ENCODE measurements at places on chromosomes 2 and 18.
A peak's percentile ranks its signal among the peaks of the same experiment; 100 is the strongest.

- no peak for DNase-seq
Measured at GRCh38 chr2:238399094-238399493, 27.6 kb upstream of the ASB1 start.

DNA sequence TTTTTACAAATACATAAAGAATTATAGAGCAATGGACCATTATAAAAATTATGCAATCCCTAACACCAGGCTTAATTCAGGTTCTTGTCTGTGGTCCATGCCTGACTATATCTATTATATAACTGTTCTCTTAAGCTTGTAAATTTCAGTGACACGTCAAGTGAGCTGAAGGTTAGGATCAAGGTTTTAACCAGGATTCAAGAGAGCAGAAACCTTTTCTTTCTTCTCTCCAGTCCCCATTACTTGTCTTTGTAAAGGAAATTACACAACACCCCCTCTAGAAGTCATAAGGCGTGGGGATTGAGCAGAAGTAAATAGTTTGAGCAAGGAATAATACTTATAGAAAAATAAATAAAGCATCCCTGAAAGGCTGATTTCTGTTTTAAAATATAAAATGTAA is 122.0 kb downstream of the ZNF521 start:
- DNase-seq = no peak

DNA sequence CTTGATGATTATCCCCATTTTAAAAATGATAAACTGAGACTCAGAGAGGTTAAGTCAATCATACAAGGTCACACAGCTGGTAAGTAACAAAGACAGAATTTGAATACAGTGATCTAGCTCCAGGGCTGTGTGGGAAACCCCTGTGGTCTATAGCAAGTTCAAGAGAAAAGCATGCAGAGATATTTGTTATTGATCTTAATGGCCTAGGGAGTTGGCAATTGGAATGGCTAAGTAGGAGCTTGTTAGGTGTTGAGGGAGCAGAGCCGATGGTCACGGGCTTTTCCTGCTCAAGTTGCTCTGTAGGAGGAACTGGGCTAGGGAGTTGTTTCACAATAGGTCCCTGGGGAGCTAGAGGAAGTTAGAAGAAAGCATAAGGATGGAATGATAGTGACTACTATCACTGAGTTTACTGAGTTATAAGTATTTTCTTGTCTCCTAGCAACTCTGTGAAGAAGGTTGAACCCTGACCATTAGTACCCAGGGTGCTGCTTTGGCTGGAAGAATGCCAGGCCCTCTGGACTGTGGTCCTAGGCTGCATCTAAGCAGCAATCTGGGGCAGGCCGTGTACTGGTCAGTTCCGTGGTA is 30.0 kb downstream of the RNF125 start:
- peak; percentile 19 for DNase-seq

DNA sequence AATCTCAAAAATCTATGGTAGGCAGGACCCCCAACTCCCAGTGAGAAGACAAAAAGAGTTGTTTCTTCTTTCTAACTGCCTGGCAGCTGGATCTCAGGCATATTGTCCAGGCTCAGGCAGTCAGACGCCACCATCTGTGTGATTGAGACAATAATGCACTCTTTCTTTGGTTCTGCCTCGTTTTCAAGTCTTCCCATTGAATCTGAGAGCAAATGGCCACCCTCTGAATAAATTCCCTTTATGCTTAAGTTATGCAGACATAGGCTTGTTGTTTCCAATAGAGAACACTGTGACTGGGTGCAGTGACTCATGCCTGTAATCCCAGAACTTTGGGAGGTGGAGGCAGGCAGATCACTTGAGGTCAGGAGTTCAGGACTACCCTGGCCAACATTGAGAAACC is 15.3 kb upstream of the CD207 start:
- DNase-seq = no peak

DNA sequence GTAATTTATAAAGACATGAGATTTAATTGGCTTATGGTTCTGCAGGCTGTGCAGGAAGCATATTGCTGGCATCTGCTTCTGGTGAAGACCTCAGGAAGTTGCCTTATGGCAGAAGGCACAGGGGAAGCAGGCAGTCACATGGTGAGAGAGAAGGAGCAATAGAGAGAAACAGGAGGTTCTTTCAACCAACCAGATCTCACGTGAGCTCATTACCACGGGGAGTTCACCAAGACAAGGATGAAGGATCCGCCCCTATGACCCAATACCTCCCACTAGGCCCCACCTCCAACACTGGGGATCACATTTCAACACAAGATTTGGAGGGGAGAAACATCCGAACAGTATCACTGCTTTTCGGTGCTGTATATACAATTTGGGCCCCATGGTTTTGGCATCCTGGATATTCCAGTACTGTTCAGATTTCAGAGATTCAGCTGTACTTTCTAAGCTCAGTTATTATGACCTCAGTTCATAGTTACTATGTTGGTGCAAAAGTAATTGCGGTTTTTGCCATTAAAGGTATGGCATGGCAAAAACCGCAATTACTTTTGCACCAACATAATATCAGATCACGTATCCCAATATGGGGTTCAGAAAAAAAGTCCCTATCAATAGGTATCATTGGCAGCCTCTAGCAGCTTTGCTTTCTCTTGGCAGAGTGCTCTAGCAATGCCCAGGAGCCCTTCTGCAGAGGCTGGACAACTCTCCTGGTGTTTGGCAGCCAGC is 189.6 kb upstream of the SIX3 start:
- DNase-seq = no peak

DNA sequence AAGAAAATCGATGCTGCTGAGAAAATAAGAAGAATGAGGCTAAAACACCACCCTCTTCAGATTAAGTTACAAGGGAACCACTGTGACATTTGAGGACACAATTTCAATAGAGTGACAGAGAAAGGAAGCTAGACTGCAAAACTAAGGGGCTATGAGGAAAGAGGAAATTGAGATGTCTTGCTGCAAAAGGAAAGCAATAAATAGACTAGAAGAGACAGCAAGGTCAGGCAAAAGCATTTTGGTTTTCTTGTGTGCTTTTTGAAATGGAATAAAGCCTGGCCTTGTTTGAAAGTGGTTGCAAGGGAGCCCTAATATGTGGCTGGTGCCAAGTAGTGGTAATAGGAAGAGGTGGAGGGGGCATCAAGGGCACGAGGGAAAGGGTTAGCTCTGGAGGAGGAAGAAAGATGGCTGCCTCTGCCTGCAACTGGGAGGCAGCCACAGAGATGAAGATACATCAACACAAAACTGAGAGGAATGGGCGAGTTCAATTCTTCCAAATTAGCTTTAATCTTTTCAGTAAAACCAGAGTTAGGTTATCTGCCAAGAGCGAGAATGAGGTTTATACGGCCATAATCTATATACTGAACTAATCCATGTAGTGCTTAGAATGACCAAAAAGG is 1.2 kb upstream of the MRO start:
- no peak for DNase-seq

DNA sequence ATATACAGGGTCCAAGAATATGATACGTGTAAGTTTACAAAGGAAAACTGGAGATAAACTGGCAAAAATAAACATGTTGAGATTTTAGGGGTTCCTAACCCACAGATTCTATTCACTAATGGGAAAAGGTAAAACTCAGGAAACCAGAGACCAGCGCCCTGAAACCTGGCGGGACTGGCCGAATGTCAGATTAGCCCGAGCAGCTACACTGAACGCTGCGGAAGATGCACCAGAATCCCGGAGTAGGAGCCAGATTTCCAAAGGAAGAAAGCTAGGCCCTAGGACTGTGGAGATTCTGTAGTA is 679 bp upstream of the WDR75 start:
- DNase-seq = no peak

DNA sequence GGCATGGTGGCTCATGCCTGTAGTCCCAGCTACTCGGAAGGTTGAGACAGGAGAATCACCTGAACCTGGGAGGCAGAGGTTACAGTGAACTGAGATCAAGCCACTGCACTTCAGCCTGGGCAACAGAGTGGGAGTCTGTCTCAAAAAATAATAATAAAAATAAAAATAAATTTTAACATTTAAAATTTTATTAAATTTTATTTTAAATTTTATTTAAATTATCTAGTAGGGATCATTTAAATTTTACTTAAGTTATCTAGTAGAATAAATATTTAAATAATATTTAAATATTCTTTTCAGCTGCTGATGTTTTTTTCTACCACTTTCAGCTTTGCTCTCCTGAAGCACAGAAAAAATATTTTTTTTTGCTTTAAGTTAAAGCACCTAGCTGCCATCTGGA is 10.4 kb downstream of the COBLL1 start:
- DNase-seq = no peak

DNA sequence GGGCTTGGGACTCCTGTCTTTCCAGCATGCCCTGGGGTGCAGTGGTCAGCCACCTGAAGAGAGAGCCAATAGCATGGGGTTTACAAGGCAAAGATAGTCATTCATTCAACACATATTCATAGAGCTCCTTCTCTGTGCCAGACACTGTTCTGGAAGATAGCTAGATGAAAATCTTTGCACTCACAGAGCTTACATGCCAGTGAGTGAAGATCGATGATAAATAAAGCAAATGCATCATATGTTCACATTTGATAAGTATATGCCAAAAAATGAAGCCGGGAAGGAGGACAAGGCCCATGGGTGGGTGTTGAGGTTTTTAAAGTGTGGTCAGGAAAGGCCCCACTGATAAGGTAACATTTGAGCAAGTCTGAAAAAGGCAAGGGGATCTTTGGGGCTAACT is 130.8 kb upstream of the CDCA7 start:
- DNase-seq = no peak

- DNase-seq = no peak
Measured at GRCh38 chr2:133941666-133942065, 312.2 kb upstream of the MGAT5 start.

DNA sequence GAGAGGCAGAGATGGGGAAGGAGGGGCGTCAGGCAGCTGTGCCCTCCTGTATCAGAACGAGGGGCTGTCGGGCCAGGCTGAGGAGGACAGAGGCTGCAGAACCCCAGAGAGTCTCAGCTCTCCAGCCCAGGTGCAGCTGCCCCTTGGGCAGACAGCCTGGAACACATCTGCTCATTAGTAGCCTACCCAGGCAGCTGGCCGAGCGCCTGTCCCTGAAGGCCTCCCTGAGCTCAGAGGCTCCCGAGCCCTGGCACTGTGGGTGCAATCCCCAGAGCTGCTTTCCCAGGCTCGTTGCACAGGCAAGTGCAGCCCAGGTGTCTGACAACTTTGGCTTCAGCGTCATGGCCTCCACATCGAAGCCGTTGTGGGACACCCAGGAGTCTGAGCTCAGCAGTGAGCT is 13.1 kb upstream of the TMEM185B start:
- no peak for DNase-seq

DNA sequence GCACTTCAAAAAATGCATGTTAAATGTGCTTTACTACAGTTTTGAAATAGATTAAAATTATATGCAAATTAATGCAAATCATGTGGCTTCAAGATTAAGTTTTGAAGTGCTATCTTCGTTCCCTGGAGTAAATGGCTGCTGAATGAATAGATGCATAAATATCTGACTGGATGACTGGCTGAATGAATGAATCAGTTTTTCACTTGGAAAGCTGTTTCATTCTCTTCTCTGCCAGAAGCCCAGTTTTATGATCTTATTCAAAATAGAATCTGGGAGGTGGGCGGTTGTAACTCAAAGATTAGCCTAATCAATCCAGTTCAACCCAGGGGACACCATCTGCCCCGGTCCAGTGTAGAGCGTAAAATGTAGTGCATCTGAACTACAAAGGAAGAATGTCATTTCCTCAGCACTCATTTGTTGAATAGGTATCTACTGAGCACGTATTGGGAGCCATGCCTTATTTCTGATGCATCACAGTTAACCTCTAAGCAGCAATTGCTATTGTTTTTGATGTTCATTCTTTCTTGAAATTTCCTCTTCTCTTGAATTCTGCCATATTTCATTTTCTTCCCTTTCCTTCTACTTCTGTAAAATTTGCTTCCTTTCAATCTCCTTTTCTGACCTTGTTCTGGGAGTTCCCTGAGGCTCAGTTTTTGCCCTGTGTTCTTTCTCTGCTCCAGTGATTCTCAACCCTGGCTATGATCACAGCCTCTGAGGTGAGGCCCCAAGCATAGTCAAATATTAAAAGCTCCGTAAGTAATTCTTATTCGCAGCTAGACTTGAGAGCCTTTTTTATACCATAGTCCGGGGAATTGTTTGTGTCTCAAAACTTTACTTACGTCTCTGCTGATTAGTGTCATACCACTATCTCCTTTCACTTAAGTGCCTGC is 282.7 kb downstream of the PARD3B start:
- DNase-seq = no peak

DNA sequence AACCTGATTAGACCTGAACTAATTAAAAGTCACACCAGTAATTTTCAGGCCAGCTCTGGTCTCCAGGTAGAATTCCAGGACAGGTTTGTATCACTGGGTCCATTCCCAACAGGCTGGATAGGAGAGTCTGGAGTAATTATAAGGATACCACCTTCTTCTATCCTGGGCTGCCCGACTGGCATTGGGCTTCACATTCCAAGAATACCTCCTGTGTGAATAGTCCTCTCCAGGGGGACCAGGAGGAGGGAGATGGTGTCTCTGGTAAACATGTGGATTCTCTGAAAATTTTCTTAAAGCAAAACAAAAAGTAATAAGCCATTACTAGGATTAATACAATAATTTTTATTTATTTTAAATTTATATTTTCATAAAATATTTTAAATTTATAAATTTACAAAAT is 17.3 kb downstream of the DUSP11 start:
- DNase-seq = no peak

DNA sequence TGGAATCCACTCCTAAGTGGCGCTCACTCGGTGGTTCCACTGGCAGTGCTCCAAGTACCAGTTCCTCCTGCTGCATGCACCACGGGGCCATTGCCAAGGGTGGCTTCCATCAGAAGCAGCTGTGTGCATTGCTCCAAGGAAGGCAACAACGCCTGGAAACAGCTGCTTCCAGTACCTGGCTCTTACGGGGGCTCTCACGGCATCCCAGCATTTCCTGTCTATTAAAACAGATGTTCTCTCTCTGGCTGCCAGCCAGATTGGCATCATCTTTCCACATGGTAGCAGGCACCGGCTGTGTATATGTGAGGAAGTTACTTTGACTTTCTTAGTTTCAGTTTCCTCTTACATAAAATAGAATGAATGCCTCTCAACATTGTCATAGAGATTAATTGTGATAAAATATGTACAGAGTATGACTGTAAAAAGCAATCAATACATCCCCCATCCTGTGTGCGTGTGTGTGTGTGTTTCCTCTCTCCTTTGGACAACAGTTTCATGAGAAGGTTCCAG is 84.9 kb downstream of the CMPK2 start:
- no peak for DNase-seq

DNA sequence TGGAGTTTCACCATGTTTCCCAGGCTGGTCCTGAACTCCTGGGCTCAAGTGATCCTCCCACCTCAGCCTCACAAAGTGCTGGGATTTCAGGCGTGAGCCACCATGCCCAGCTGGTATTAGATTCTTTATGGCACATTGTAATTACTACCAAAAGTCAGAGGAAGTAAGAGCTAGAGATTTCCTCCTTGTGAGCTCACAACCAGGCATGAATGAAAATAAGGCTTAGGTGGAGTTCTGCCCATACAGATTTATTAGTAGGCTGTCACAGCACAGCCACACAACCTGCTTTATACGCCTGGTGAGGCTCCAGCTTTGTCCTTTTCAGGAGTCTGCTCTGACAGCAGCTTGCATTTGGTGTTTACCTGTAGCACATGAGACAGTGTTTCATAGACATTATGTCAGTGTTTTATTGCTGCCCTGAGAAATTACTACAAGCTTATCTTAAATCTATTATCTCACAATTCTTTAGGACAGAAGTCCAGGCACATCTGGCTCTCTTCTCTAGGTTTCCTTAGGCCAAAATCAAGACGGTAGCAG is 156.6 kb downstream of the TANC1 start:
- DNase-seq = no peak

GRCh38 chr18:12098374-12098773 is 4.7 kb downstream of the ANKRD62 start:
- no peak for DNase-seq
